Activated CD8-positive, alpha-beta memory T cell treated with anti-CD3 and anti-CD28 coated beads for 1 hour (primary cell): ENCODE measurements at places on chromosomes 7 and 10.

- DNase-seq, result no peak
Measured at GRCh38 chr10:29790207-29790606, 155.4 kb upstream of the SVIL start.

DNA sequence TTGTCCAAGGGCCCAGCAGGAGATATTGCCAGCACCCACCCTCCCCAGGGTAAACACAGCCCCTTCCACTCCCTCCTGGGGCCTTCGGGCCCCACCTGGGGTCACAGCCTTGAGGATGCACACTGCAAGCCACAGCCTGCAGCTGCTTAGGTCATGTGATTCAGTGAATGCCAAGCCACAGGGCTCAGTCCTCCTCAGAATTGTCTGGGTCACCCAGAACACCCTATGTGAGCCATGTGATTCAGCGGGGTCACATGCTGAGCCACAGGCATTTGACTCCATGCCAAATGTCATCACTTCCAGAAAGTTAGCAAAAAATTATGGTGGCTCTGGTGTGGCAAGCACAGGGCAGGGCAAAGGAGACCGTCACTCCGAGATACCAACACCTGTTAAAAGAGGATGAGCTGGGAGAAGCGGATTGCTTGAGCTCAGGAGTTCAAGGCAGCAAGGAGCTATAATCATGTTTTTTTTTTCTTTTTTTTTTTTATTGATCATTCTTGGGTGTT is 17.2 kb upstream of the PSAP start:
- no peak for DNase-seq

DNA sequence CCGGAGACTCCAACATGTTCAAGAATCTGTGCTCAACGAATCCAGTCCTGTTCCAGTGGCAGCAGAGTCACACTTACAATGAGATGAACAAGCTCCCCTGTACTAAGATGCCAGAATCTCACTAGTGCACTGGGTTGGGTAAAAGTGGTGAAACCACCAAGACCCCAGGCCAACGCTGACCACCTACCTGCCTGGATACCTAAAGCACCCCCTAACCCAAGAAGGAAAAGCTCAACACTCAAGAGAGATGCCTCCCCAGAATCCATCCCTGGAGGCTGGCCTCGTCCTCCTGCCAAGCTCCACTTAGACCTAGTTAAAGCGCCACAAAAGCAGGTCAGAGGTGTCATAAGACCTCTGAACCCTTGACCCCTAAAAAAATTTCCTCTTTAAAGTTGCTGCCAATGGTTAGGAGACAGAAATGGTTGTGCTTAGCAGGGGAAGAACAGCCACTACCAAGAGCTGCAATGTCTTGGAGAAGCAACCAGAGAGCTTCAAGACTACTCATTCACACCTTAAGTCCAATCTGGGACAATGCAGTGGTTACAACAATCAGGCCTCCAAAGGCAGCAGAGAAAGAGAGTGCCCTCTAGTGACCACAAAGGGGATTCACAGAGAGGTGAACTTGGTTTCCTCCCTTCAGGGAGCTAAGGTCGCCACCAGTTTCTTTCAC is 94.6 kb upstream of the MACROH2A2 start:
- no peak for DNase-seq

GRCh38 chr10:93475227-93475626 is 6.9 kb downstream of the MYOF start:
- DNase-seq, result no peak

GRCh38 chr10:87838650-87839049 is 20.6 kb upstream of the ATAD1 start:
- no peak for DNase-seq

- DNase-seq, result no peak
Measured at GRCh38 chr7:28373990-28374389, 38.3 kb upstream of the CREB5 start.

DNA sequence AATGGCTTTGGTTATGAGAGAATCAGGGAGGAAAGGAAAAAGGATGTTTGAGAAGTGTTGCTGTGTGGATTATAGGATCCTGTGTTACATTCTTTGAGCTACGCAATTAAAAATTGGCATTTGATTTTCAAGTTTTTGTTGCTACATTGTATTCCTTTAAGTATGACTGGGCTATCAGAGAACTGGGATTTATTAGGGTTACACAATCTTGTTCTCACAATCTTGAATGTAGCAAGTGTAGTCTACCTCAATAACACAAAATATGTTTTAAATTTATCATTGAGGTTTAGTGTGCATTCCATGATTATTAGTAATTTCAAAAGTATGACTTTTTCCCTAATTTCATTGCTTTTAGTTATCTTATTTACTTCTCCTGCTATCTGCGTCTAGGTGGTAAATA is 113.9 kb downstream of the CACNB2 start:
- no peak for DNase-seq

GRCh38 chr7:157689269-157690057 is 352.7 kb downstream of the DNAJB6 start:
- DNase-seq, result no peak

DNA sequence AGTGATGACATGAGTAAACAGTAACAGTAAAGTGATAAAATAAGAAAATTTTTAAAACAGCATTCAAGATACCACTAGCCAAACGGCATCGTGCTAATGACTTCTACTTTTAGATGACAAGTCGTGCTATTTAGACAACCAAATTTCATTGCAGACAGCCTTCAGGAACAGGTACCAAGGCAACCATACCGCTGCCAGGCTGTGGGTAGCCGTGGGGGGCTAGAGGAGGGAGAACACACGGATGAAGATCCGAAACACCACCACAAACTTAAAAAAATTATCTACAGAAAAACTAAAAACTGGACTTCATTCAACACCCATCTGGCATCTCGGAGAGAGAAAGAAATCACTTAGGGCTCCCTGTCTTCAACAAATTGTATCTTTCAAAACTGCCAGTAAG is 89.6 kb downstream of the RSU1 start:
- no peak for DNase-seq

DNA sequence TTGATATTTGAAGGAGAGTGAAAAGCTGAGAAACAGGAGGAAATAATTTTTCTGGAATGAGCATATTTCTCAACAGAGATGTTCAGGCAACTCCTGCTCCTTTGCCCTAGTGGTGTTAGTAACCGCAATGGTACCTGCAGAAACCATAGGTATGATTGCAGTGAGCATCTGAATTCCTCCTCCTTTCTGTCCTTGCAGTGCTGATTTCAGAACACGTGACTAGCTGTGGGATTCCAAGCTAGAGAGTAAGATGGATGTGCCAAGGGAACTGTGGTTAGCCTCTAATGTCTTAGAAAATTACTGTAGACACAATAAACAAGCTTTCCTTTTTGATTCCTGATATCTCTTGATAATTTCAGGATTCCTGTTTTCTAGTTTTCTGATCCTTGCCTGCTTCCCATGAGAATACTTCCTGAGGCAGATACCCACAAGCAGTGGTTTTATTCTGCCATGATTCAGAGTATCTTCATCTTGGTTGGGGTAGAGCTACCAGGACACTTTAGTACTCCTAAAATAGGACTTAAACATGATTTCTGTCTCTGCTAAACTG is 27.5 kb downstream of the LRGUK start:
- no peak for DNase-seq

GRCh38 chr10:86586516-86586915 is 64.9 kb upstream of the WAPL start:
- no peak for DNase-seq

DNA sequence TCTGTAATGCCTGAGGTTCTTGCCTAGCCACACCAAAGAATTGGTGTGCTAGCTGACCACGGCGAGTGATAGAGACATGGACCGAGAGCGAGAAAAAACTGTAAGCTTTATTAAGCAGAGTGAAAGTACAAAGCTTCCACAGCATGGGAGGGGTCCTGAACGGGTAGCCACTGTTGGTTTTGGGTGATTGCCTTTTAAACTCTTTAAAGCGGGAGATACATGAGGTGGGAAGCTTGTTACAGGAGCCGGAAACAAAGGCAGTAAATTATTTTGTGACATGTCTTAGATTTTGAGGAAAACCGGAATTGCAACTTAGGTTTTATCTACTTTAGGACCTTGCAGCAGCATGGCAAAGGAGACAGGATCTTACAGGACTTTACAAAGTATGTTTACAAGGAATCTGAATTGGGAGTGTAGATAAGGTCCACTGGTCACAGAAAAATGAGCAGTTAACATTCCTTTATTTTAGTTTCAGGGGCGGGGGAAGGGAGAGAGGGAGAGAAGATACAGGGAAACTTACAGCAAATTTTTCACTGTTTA is 252.7 kb upstream of the MBL2 start:
- no peak for DNase-seq

DNA sequence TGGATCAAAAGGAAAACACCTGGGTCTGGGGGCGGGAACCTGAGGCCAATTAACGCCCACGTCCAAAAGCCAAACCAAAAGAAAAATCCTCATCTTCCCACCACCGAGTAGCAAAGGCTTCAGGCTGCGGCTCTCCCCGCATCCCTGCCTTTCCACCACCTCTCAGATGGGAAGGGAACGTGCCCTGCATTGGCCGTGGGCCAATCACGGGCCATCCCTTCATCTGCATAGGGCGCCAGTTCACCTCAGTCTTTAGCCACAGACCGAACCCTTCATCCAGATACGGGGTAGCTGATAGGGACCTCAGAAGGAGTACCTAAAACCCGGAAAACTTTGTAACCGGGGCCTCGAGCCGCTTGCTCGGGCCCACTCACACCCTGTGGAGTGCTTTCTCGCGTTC is 626 bp downstream of the PRPF18 start:
- no peak for DNase-seq

DNA sequence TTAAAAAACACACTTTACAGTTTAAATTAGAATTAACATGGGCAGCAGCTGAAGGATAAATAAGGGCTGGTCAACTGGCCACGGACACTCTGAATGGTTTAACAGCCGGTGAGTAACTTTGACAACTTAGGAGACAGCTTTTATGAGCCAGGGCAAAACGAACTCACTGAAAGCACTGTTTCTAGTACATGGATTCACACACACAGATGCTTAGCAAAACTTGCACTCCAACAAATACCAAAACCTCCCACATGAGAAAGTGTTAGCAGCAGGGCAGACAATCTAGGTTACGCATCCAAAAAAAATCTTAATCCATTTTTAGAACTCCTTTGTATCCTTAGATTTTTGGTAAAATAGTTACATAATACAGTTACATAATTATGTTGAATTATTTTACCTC is 486.4 kb downstream of the PHTF2 start:
- no peak for DNase-seq

- no peak for DNase-seq
Measured at GRCh38 chr7:67566101-67566500, 569.5 kb downstream of the TYW1 start.

GRCh38 chr7:816751-817671 is 15.3 kb upstream of the SUN1 start:
- DNase-seq, result no peak

GRCh38 chr7:36775061-36775620 is 50.8 kb upstream of the AOAH start:
- DNase-seq, result no peak

GRCh38 chr10:132465889-132466519 is 69.0 kb downstream of the PWWP2B start:
- no peak for DNase-seq

GRCh38 chr7:27916372-27916771 is 176.4 kb downstream of the TAX1BP1 start:
- no peak for DNase-seq

DNA sequence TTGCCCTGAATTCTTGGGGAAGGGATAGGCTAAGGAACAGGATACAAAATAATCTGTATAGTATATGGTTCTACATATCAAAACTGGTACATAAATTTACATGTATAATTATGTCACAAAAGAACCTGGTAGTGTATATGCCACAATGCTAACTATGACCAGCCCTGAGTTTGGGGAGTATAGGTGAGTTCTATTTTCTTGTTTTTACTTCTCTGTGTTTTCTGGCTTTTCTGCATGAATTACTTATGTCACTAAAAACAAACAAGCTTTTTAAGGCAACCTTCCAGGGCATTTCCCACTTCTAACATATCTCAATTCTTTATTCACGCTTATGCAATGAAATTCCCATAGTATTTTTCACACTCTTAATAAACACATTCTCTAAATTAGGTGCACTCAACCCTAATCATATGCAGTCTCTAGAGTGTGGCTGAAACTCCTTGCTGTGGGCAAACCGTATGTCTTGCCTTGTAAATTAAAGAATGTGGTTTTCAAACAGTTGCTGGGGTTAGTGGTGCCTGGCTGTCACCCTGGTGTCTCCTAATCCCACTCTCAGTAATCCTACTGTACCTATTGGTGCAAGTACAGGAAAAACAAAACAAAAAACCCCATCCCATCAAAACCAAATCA is 14.0 kb upstream of the INSIG1 start:
- no peak for DNase-seq

- no peak for DNase-seq
Measured at GRCh38 chr10:112875476-112876267, 74.4 kb upstream of the TCF7L2 start.

DNA sequence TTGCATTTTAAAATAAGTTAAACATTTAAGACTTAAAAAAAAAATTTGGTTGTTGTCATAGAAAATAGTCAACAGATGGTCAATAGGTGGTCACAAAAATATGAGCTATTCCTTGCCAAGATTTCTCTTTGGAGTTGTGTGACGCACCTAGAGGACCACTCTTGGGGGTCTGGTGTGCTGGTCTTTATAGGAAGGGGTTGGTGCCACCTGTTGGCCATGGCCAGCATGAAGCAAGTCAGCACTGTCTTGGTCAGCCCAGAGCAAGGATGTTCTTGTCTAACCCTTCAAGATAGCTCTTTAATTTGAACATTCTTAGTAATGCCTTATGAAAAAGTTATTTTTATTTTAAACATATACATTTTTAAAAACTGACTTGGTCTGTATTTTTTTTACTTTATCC is 267.9 kb upstream of the CNTNAP2 start:
- no peak for DNase-seq
